ENCODE measurements at places on chromosomes 4 and X. TPM values are rescaled to one million over a fixed set of nuclear protein-coding genes. Genes with fewer than 3 reads are reported as not detected.

- no peak for DNase-seq
Observed at GRCh38 chr4:56748271-56748670, 67.2 kb upstream of the HOPX start.

The OPHN1 gene
- 6.0 TPM for total RNA-seq

- DNase-seq = no peak
Observed at GRCh38 chr4:8897251-8898167, 25.9 kb upstream of the HMX1 start.

The NBDY gene
- 9.7 TPM for total RNA-seq

- DNase-seq = peak; percentile 74
Observed at GRCh38 chrX:103687696-103688201, 1.2 kb upstream of the MORF4L2 start.

The TMPRSS11D gene
- total RNA-seq = not detected

The STAP1 gene
- total RNA-seq = not detected

GRCh38 chr4:20298986-20299385, 47.3 kb downstream of the SLIT2 start:
- no peak for DNase-seq

The TLR3 gene
- total RNA-seq = not detected

The TMEM187 gene
- total RNA-seq = 12.4 TPM

DNA sequence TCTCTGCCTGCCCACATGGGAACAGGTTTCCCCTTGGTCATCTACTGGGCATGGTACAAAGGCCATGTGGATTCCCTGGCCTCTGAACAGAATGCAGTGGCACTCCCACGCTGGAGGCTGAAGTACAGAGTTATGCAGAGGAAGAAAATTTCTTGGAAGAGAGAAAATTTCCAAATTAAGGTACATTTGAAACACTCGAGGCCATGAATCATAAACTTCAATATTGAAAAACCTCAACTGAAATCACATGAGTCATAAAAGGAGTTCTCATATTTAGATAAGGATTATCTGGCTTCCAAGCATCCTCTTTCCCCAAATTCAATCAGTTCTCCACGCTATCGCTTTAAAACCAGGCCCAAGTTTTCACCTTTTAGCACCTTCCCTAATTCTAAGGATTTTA, 28.1 kb upstream of the TXK start:
- DNase-seq = peak; percentile 31

DNA sequence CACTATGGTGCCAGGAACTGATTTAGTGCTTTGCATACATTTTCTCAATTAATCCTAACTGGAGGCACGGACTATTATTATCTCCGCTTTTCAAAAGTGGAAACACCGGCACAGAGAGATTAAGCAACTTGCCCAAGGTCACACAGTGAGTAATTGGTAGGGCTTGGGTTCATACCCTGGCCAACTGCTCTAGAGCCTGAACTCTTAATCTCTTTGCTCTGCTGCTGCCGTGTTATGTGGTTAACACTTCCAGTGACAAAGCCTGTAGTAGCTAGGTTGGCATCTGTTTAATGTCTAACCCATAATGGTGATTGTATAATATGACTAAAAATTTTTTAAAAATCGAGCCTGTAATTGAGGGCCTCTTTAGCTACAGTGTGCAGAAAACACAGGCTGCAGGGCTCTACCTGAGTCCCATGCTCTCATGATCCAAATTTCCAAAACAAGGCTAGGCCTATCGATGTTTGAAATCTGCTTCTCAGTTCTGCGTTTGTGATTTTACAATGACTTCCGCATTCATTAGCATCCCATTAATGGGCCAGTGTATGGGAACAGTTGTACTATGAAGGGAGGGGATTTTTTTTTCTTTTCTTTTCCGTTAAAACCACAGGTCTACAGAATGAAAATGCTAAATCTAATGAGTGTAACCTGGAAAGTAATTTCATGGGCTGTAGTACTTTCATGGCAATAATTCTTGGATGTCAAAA, 219.3 kb upstream of the JADE1 start:
- no peak for DNase-seq

DNA sequence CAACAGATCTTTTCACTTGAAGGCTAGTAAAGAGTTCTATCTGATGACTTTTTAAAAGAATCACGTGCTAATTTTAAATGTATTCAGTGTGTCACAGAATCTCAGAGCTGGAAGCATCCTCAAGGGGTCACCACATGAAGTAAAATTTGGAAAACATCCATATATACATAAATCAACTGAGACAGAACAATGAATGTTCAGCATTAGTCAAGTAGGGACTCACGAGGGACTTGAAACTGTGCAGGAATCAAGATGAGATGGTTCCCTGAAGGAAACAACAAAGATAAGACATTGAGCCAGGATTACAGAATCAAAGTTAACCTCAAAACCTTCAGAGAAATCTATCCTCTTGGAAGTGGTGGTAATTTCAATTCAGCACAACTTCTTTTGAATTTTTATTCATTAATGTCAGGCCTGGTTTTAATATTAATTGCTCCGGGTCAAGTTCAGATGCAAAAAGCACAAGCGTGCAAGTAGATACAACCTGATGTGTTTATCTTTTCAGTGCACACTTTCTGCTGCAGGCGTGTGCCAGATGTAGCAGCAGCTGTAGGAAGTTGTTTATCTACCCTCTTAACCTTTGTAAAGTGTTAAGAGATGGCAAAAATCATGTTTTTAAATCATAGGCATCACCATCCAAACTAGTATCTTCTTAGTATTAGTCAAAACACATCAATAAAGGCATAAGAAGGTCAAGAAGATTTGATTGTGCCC, 87.7 kb upstream of the SRD5A3 start:
- no peak for DNase-seq

GRCh38 chrX:1754077-1754476, 139.2 kb downstream of the ASMT start:
- DNase-seq = no peak

DNA sequence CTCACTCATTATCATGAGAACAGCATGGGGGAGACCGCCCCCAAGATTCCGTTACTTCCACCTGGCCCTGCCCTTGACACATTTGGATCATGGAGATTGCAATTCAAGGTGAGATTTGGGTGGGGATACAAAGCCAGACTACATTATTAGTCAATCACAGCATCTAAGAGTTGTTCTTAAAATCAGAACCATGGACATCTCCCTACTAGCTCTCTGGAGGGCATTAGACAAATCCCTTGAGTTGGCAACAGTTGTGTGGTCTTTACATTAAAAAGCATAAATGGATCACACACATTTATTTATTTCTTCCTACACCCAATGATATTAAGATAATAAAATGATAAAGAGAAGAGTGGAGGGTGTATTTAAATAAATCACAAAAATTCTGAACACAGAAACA, 262.8 kb upstream of the VCX start:
- DNase-seq = no peak

- DNase-seq = no peak
Observed at GRCh38 chr4:152697284-152698088, 17.7 kb upstream of the TMEM154 start.

The FAM47E gene
- 0.91 TPM for total RNA-seq

The COX7B2 gene
- not detected for total RNA-seq
